Endothelial cell of coronary artery (primary cell): ENCODE measurements at places on chromosomes 7 and 10. TPM values are rescaled to one million over a fixed set of nuclear protein-coding genes. Genes with fewer than 3 reads are reported as not detected.

Gene MGMT
- total RNA-seq, result 4.9 and 9.5 TPM in 2 replicates

Gene ACTL6B
- not detected in 2 replicates for total RNA-seq

Gene HOXA4
- total RNA-seq, result 0.18 and 0.85 TPM in 2 replicates

Gene PANK1
- 3.1 and 3.7 TPM in 2 replicates for total RNA-seq
